ENCODE measurements at places on chromosomes 3 and 15.

- no peak for DNase-seq
Measured at GRCh38 chr3:100103558-100104441, 10.5 kb downstream of the FILIP1L start.

DNA sequence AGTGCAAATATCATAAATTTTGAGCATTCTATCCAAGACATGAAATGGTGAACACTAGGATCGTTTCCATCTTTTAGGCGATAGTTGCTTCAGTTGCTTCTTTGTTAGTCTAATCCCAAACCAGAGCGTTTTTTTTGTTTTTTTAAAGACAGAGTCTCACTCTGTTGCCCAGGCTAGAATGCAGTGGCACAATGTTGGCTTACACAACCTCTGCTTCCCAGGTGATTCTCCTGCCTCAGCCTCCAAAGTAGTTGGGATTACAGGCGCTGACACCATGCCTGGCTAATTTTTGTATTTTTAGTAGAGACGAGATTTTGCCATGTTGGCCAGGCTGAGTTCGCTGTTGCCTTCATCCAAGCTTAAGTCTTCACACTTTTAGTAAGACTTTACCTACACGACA lies 265.3 kb downstream of the SHQ1 start:
- DNase-seq, result no peak

- DNase-seq, result no peak
Measured at GRCh38 chr15:77514641-77515402, 94.1 kb downstream of the HMG20A start.

DNA sequence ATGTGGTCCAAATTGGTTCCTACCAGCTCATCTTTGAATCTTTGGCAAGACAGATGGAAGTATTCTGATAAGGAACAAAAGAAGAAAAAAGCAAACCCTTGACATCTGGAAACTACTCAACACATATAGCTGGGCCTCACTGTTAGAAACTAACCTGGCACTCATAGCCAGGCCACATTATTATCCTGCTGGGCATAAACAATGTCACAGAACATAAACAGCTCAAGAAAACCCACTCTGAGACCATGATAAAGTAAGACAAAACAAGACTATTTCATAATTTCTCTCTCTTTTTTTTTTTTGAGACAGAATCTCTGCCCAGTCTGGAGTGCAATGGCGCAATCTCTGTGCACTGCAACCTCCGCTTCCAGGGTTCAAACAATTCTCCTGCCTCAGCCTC lies 1093.2 kb downstream of the FHIT start:
- DNase-seq, result no peak

DNA sequence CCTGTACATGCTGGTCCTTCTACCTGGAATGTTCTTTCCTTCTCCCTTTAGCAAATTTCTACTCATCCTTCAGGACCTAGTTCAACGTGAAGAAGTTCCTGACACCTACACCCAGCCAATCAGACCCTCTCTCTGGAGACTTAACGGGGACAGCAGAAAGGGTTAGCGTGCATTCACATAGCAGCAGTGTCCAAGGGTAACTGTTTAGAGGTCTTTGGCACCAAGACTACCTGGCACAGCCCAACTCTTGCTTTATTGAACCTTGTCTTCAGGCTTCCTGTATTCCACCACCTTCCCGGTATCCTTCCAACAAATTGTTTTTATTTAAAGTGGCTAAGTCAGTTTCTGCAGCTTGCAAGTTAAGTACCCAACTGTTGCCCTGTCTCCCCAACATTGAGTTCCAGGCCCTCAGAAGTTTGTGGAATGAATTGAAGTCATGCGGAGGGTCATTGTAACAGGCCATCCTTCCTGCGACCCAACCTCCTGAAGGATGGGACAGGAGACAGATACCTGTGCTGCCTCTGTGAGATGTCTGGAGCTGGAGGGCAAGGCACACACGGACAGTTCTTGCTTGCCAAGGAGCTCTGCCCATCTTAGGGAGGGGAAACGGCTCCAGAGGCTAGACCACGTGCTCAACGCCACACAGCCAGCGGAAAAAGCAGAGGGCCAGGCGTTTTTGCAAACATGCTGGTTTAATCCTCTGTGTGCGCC lies 14.4 kb upstream of the WNT7A start:
- no peak for DNase-seq

Measured in stimulated activated CD8-positive, alpha-beta memory T cell treated with anti-CD3 and anti-CD28 coated beads, Interleukin-12 subunit alpha, Interleukin-12 subunit beta, amount 100 ng/mL, for 1 hour (primary cell).